ENCODE measurements at places on chromosomes 11 and 22.

DNA sequence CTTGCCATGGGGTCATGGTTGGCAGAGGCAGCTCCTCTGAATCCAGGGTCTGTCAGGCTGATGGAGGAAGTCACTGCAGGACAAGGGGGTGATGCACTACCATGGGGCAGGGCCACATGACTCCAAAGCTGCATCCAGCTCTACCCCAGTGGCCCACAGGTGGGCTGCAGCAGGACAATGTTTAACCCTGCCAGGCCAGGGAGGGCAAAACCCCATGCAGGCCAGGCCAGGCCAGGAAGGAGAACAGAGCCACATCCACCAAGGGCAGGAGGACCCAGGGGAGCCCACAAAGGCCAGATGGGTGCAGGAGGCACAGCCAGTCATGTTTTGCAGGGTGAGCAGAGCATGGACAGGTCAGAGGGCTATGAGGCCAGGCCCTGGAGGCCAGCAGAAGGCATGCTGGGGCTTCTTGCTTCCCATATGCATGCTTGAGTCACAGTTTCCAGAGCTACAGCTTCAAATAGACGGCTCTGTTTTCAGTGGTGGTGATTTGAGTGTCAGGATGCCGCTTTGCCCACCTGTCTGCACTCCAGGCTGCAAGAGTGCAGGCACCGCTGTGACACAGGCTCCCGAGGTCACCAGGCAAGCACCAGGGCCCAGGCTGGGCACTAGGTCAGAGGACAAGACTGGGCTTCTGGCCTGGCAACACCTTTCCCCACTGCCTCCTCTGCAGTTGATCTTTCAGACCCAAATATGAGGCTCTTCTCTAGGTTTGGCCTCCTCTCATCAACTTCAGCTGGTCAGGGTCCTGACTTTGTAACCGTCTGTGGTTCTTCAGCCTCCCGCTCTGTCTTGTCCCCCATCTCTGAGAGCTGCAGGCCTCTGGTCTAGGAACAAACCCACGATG is 22.9 kb downstream of the RSPH14 start:
- no peak for DNase-seq

DNA sequence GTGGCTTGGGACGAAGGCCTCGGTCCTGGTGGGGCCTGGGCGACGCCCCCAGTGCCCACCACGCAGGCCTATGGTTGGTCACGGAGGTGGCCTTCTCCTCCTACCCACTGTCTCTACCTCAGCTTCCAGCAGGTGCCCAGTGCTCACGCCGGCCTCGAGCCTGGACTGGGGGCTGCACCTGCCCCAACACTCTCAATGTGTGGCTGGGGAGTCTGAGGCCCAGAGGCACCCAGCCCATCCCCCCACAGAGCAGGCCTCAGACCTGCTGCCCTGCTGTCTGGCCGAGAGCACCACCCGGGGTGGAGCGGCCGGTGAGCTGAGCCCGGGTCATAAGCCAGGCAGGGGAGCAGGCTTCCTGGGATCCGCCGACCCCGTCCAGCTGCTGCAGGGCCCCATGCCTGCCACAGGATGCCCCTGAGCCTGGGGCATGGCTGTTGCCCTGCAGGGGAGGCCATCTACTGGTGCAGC is 28.6 kb upstream of the MUC5AC start:
- no peak for DNase-seq

DNA sequence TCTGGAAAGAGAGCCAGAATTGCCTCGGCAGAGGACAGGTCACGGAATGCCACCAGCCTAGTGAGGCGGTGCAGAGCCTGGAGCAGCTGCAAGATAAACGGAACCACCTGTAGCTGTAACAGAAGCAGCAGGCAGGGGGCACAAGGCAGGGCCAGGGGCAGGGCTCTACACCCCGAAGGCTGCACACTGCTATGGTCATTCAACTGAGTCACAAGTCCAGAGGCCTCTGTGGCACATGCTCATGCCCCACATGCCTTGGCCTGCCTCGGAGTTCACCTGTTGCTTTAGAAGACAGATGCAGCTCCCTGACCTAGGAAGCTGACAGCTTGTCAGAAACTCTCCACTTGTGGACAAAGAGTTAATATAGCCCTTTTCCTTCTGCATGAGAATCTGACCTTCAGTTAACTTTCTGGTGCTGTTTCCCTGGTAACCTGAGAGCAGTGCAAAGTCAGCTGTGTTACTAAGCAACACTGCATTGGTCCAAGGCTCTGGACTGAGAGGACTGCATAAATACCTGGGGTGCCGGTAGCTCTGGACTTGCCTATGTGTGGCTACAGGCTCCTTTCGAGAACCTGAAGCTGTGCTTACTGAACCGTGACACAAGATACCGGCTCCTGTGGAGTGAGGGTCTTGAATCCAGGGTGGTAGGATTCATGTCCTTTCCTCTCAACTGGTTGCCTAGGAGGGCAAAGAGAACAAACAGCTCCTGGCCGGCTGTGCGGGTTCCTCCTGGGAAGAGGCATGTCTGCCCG is 10.5 kb downstream of the COMMD9 start:
- no peak for DNase-seq

DNA sequence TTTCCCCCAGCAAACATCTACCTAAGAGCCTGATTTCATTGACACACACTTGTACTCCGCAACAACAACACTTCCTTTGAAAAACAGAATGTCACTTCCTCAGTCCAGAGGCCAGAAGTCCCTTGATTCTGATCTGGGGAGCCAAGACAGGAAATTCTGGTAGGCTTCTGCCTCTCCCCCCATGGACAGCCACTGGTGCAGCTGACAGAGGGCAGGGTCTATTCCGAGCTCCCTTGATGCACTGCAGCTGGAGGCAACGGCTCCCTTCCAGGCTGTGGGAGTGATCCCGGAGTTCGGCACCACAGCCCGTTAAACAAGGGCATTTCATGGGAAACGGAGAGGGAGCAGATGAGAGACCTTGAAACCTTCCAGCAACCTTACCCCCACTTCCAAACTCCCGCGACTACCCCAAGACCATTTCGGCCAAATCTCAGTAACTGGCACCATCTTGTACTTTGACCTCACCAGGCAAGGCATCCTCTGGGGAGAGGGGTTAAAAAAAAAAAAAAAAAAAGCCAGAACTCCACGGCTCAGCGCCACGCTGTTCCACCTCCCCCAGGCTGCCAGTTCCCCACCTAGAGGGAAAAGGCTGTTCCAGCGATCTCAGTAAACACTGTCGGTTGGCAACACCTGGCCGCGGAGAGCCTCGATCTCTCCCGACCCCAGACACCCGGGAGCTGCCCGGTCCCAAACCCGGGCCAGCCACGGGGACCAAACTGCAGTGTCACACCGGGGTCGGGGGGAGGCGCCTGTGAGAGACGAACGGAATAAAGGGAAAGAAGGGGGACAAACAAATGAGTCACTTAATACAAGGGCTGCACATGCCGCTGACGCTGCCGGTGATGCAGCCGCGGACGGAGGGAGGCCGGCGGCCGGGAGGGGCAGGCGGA is 1.1 kb downstream of the GAB2 start:
- peak; percentile 60 for DNase-seq

- no peak for DNase-seq
Measured at GRCh38 chr11:16512899-16513241, 156.5 kb upstream of the SOX6 start.

GRCh38 chr11:132821014-132821413 is 711.3 kb downstream of the OPCML start:
- no peak for DNase-seq

- no peak for DNase-seq
Measured at GRCh38 chr11:10002221-10002620, 291.8 kb downstream of the SBF2 start.

- no peak for DNase-seq
Measured at GRCh38 chr11:11251394-11251970, 101.6 kb downstream of the CSNK2A3 start.

DNA sequence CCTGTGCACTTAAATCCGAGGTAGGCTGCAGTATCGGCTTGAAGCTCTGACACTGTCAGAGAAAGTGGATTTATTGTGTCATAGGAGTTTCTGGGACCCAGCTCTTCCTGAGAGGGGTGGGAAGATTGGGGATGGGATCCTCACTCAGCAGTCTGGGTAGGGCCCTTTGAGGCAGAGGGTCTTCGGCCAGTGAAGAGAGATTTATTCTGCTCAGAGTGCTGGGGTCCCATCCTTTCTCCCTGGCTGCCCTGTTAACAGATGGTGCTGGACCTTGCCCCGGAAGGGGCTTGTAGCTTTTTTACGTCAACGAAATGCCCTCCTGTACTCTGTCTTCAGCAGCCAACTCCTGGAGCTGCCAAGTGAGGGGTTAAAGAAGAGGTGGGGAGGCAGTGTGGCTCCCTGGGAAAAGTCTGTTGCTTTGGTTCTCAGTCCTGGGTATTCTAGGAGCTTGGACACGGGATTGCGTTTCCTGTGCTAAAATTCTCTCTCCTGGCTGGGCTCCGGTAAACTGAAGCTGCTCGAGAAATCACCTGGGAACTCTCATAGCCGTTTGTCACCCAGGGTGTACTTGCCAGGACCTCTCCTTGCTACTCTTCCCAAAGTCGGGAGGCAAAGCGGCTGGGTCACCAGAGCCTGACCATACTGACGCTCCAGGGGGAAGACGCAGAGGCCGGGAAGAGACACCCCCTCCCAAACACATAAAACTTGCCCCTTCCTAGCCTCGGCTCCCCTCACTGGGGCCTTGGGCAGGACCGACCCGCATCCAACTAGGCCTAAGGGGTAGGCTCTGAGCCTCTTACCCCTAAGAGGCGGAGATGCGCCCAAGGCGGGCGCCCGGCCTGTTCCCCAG is 806 bp upstream of the SMDT1 start:
- DNase-seq = no peak

DNA sequence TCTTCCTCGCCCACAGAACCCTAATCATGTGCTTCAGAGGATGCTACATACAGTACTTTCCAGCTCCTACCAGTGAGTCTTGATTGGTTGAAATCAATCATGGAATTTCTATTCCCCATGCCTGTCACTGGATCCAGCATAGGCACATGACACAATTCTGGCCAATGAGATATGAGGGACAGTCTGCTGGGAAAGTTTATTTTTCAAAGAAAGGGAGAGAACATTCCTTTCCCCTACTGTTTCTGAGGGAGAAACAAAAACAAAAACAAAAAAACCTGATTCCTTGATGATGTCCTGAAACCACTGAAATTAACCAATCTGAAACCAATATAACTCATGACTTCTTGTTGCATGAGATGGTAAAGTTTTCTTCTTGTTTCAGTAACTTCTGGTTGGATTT is 3.3 kb upstream of the RCN1 start:
- DNase-seq = no peak

- no peak for DNase-seq
Measured at GRCh38 chr11:72600557-72600956, 73.7 kb downstream of the PDE2A start.

DNA sequence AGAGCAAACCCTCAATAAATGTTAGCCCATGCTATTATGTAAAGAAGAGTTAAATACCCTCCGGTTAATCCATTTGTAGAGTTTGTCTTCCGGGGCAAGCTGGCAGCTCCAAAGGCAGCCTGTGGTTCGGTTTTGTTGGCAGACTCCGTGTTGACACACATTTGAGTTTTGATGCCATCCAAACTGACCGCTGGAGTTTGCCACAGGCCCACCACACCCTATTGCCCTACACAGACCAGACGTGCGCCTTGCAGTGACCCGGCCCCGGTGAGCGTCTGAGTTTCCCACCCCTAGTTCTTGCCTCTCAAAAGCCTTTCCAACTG is 25.1 kb downstream of the ELFN2 start:
- no peak for DNase-seq

GRCh38 chr11:15901054-15901453 is 455.3 kb downstream of the SOX6 start:
- DNase-seq = no peak

DNA sequence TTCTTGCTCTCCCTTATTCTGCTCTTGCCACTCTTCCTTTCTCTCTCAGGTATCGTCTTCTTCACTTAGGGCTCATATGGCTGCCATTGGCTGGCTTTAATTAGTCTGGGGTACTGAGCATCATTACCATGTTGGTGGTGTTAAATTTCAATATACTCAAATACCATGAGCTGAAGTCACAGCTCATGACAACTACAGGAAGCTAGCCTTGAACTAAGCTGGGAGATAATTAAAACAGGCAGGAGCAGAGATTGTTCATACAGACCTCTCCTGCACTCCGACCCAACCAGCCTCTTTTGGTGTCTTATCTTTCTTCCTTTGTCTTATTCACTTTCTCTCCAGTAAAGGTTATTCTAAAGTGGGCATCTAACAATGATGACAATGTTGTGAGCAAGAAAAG is 130.9 kb upstream of the BLID start:
- no peak for DNase-seq

GRCh38 chr22:41603873-41604332 is 14.3 kb upstream of the PMM1 start:
- DNase-seq = peak; percentile 45

DNA sequence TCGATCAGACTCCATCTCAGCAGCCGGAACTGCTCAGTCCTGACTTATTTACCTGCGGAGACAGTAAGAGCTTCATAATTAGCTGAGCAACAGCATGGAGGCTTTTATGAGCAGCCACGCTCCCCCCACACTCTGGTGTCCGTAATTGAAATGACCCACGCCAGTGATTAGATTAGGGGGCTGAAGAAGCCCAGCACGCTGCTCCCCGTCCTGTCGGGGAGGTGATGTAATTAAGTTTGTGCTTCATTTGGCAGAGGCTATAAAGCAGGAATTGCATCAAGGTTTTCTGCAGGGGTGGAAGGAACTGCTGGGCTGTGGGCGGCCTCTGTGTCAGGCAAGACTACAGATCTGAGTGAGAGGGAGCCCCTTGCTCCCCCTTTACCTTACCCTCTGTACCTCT is 22.8 kb upstream of the HTR3A start:
- DNase-seq = no peak

DNA sequence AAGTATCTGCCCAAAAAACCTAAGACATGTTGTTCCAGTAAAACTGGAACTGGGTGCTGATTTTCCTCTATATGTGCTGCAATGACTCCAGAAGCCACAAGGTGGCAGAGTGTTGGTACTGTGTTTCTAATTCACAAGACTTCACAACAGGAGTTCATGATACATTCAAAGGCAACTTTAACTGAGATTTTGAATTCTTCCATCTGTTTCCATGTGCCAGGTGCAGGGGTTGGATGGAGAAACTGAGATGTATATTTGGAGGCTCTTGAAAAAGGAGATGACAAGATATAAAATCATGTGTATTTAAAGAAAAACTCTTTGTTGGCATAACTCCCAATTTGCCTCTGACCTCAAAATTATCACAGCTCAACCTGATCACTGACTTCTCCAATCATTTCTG is 1098.6 kb upstream of the CCDC90B start:
- DNase-seq = no peak

GRCh38 chr11:1229471-1230120 is 6.7 kb downstream of the MUC5B start:
- no peak for DNase-seq
